Activated CD8-positive, alpha-beta memory T cell treated with anti-CD3 and anti-CD28 coated beads for 1 hour (primary cell): ENCODE measurements at places on chromosomes 12 and 14.

- DNase-seq: no peak
Observed at GRCh38 chr14:59316151-59316830, 127.8 kb downstream of the DAAM1 start.

GRCh38 chr12:19575337-19576243 lies 136.3 kb downstream of the AEBP2 start:
- no peak for DNase-seq

DNA sequence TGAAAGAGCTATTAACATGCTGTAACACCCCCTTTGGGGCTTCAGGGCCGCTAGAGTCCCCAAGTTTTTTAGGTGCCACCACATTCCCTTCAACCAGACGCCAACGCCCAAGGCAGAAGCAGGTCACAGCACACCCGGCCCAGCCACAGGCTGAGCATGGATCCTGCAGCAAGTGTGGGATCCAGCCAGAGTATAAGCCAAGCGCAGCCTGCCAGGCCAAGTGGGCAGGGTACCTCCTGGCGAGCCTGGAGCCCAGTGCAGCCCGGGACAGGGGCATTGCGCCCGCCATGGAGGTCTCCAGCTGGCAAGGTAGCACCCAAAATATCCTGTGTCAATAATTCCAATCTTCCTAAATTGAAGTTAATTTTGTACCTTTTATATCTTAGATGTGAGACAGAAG lies 55.5 kb downstream of the EML5 start:
- DNase-seq: no peak

DNA sequence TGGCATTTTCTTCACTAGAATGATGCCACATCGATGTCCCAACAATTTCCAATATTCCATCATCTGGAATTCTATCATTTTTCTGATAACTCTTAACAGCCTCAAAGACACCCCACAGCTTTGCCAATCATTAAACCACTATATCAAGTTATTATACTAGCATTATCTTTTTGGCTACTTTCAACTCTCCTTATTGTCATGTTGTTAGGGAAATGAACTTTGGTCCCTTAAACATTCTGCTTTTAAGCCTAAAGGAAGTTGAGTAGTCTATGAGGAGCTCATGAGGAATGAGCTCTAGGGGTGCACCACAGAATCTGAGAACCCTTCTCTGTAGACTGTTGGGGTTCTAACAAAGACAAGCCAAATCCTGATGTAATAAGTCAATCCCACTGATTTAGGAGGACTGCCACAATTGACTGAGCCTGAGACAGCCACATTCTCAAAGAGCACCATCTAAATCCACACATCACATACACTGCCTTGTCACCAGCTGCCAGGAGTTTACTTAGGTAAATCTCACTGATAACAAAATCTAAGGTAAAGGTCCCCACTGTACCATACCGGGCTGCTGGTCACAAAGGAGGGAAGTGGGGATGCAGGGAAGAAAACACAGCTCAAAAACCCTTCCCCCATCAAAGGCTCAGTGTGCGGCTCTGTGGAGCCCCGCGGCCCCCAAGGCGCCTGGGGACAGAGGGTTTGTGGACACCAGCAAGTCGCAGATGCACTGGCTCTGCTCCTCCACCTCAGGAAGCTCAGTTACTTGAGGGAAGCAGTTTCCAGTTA lies 58.2 kb downstream of the SETD3 start:
- no peak for DNase-seq

GRCh38 chr12:47967461-47968321 lies 4.3 kb downstream of the TMEM106C start:
- DNase-seq: no peak

DNA sequence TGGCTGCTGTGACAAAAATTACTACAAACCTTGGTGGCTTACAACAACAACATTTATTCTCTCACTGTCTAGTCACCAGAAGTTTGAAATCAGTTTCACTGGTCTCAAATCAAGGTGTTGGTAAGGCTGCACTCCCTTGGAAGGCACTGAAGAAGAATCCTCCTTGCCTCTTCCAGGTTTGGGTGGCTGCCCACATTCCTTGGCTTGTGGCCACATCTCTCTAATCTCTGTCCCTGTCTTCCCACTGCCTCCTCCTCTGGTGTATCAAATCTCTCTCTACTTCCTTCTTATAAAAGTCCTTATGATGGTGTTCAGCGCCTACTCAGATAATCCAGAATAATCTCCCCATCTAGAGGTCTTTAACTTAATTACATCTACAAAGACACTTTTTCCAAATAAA lies 31.0 kb downstream of the PLCZ1 start:
- no peak for DNase-seq

- no peak for DNase-seq
Observed at GRCh38 chr12:20415028-20415427, 46.7 kb downstream of the PDE3A start.

- DNase-seq: no peak
Observed at GRCh38 chr12:125533434-125534029, 468.3 kb downstream of the AACS start.

DNA sequence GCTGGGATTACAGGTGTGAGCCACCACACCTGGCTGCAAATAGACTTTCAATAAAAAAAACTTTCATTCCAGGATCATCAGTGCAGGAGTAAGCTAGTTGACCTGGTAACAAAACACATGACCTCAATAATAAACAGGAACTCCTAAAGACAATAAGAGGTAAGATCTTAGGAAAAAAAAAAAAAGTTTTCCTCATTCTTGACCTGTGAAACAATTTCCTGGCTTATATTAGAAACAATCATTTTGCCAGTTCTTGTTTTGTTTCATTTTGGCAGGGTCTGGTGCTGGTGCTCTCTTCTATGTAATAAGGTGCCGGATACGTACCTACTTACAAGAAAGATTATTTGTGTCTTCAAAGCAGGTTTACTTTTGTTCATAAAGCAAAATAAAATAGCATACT lies 90.6 kb upstream of the AMN1 start:
- DNase-seq: no peak

GRCh38 chr14:75685910-75686309 lies 24.9 kb downstream of the TTLL5 start:
- no peak for DNase-seq

DNA sequence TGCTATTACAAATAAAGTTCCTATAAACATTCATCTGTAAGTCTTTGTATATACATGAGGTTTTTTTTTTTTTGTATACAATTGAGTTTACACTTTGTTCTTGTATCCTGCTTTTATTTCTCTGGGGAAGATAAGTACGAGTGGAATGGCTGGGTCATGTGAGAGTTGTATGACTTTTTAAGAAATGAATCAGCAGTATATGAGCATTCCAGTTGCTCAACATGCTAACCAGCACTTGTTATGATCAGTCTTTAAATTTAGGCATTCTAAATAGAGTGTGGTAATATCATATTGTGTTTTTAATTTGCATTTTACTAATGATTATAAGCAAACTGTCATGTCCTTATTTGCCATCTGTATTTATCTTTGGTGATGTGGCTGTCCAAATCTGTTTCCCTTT lies 44.7 kb upstream of the AMIGO2 start:
- DNase-seq: no peak

DNA sequence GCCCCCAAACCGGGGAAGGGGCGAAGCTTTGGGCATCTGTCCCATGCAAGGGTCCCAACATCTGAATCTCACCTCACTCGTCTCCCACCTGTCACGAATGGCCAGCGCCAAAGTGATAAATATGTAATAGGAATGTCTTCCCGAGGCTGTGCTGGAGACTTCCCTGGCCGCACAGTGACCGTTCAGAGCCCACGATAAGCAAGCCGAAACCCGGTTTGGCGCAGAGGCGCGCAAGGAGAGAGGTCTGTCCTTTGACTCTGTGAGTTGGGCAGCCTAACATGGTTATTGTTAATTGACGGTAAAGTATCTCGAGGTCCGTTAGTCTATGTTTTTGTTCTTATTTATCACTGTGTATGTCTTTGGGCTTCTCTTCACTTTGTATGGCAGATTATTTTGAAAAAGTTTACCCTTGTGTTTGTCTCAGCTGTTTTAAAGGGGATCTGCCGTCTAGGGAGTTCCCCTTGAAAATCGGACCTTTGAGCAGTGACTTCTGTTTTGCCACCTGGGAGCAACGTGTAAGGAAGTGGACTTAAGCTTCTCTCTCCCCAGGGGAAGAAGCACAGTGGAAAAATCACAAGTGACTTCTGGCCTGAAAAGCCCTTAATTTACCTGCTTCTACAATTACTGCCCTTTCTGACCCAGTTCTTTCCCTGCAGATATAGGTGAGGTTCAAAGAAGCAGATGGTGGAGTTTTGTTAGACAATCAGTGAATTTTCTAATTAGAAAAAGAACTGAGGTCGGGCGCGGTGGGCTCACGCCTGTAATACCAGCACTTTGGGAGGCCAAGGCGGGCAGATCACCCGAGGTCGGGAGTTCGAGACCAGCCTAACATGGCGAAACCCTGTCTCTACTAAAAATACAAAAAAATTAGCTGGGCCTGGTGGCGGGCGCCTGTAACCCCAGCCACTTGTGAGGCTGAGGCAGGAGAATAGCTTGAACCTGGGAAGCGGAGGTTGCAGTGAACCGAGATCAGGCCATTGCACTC lies 1.1 kb upstream of the TM9SF1 start:
- no peak for DNase-seq

DNA sequence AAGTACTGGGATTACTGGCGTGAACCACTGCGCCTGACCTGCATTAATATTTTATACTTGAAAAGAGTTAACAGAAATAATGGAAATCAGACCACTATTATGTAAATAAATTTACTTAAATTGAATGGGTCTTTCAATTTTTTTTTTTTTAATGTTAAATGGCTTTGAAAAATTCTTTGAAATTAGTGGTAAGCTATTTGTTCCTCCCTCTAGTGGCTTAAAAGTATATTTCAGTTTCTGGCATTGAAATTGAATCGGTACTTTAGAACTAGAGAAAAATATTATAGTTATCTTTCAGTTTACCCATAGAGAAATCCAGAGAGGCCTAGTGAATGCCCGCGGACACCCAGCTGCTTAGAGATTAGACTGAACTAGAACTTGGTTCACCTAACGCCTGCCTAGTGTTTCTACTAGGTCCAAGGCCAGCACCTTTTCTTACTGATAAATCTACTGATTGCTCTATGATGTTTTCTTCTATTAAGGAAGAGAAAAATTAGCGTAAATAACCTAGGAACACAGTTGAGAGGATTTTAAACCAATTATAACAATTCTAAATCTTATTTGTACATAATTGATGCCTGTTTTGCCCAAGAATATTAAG lies 106.5 kb downstream of the EML1 start:
- DNase-seq: no peak

- no peak for DNase-seq
Observed at GRCh38 chr12:112496496-112496895, 77.7 kb downstream of the PTPN11 start.

DNA sequence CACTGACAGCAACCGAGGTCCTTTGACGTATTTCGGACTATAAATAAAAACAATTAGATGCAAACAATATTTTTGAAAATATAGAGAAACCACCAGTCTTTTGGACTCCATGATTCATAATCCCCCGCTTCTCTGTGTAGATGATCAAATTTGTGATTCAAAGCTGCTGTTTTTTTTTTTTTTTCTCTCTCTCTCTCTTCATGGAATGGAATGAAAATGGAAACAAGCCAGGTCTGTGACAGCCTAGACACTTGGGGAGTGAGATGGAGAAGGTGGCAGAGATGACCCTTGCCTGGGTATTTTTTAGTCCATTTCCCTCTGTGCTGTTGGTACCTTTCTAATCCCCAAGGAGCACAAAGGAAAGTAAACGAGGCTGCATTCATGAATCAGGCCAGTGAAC lies 248.5 kb downstream of the GLT1D1 start:
- no peak for DNase-seq

GRCh38 chr12:81255947-81256346 lies 178.1 kb downstream of the ACSS3 start:
- DNase-seq: no peak

DNA sequence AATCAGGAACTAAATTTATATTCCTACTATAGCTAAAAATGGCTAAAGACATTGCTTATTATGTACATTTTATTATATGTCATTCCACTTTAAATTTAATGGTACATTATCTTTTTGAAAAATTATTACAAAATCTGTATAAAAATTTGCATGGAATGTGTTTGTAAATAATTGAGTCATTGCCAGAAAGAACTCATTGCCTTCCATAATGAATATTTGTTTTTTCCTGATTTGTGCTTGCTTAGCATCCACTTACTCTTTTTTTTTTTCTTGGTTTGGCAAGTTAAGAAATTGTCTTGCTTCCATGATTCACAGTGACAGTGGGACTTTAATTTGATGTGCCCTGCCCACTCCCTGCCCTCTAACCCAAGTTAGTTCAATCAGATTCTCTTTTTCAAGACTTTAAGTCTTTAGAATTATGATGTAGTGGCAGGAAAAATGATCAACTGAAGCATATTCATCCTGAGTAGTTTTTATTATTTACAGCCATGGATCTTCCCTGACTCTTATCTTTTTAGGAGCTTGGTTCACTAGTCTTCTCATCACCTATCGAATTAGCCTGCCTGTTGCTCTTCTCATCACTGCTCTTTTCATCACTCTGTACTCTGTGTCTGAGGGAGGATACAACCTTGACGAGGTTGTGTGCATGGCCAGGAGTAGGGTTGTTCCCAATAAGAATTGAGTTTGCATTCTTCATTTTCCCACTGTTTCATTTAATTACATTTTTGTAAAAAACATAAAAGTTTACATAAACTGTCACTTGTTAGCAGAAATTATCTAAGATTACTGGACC lies 442.0 kb downstream of the BTG1 start:
- no peak for DNase-seq

DNA sequence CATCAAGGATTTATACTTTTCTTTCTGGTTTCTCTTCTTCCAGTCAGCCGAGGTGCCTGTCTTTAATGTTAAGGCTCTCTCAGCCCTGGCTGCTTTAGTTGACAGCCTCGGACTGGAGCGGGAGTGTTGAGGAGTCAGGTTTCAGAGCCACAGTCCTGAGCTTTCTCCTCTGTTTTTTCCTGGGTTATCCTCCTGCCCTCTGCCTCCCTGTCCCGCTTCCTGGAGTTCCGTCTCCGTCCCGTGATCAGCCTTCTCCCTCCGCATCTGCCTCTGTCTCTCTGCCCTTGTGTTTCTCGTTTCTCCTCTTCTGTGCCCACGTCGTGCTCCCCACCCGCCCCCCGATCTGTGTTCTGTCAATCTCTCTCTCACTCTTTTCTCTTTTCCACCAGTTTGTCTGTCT lies 33.0 kb downstream of the IQSEC3 start:
- DNase-seq: no peak

- no peak for DNase-seq
Observed at GRCh38 chr12:120353136-120353535, 15.8 kb downstream of the MSI1 start.

- no peak for DNase-seq
Observed at GRCh38 chr12:3342051-3342450, 149.0 kb upstream of the PRMT8 start.

DNA sequence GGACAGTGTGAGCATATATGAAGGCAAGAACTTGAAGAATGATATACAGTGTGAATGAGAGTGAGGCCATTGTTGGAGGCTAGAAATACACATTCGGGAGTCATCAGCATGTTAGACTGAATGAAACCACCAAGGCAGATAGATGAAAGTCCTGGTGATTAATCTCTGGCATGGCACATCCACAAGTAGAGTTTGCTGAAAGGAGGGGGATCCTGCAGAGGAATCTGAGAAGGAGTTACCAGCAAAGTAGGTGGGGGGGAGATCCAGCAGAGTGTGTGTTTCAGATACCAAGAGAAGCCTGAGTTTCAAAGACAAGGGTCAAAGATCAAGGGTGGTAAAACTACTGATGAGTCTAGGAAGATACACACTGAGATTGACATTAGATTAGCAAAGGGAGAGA lies 426.7 kb upstream of the DCN start:
- DNase-seq: no peak
